ENCODE measurements at places on chromosomes 6 and 20.
A peak's percentile ranks its signal among the peaks of the same experiment; 100 is the strongest.

DNA sequence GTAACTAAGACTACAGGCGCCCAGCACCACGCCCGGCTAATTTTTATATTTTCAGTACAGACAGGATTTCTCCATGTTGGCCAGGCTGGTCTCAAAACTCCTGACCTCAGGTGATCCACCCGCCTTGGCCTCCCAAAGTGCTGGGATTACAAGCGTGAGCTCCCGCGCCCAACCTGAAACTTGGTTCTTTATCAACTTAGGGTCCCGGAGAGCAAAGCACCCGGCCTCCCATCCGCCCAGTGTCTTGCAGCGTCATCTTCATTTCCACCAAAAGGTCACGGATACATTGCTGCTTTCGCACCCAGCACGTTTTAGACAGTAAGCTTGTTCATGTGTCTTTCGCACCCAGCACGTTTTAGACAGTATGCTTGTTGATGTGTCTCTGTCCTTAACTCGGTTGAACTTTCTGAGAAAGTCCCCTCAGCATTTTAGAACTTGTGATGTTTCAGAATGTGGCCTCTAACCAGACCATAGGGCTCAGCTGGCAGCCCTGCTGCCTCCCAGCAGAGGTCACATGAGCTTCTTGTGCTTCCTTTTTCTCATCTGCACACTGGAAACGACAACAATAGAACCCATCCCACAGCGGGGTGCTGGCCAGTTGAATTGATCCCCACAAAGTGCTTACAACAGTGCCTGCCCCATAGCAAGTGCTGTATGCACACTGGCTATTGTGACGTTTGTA is 48.8 kb downstream of the PRR18 start:
- DNase-seq: no peak

DNA sequence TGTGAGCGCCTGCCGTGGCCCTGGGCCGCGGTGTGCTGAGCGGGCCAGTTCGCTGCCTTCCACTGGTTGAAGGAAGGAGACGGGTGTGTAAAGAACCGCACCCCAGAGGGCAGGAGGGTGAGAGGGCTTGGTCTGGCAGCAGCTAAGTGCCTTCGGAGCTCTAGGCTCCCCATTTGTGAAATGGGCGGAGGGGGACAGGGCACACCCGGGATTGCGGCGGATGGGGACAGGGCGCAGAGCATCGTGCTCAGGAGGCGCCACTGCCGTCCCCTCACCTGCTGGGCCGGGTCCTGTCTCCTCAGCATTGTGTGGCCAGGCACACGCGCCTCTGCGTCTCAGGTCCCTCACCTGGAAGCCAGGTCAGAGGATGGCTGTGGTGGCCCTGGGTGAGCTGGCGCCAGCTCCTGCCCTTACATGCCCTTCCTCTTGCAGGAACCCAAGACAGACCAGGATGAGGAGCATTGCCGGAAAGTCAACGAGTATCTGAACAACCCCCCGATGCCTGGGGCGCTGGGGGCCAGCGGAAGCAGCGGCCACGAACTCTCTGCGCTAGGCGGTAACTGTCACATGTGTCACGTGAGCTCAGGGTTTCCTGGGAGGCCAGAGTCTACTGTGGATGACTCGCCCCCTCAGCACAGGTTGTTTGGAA is 3.1 kb downstream of the ADRM1 start:
- DNase-seq: no peak

GRCh38 chr20:38863024-38863851 is 57.7 kb downstream of the PPP1R16B start:
- no peak for DNase-seq

GRCh38 chr6:158737710-158738615 is 81.2 kb downstream of the EZR start:
- no peak for DNase-seq

DNA sequence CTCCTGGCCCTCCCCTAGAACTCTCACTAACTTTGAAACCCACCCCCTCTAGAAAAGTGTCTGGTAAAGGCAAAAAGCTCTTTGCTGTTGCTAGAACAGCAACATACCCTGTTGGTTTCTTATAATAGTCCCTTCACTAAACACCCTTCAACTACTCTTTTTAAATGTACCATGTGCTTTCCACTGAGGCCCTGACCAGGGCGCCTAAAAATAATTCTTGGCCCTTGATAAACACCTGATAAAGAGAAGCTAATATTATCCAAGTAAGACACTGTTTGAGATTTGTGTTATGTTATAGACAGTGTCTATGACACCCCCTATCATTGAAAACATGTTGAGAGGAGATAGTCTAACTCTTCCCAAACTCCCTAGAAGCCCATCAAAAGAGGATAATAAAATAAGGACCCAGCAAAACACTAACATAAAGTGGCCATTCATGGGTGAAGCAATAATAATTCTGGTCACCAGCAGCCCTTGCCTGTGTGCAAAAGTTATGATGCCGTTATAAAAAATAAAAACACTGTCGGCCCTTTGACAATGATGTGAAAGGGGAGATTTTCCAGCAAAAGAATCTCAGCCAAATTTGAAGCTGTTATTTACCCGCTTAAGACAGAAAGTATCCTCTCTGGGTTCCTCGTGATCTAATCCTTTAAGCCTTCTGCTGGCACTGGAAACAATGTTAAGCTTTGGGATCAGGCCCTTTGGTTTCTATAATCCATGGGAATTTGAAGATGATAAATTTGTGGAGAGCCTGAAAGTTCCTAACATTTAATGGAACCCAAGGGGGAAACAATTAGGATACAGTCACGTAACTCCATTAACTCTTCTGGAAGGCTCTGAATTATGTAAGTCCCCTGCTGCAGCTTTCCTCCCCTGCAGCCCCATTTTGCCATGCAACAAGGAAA is 122.6 kb upstream of the PLCB4 start:
- DNase-seq: peak; percentile 29

- no peak for DNase-seq
Observed at GRCh38 chr6:39327507-39327906, 5.0 kb upstream of the KCNK16 start.
